Kidney tubule cell (primary cell): ENCODE measurements at places on chromosomes 1 and 21.

GRCh38 chr21:43345046-43345745, 81.7 kb downstream of the SIK1 start:
- DNase-seq: no peak

- DNase-seq: no peak
Measured at GRCh38 chr1:49526672-49527071, 497.1 kb downstream of the AGBL4 start.

DNA sequence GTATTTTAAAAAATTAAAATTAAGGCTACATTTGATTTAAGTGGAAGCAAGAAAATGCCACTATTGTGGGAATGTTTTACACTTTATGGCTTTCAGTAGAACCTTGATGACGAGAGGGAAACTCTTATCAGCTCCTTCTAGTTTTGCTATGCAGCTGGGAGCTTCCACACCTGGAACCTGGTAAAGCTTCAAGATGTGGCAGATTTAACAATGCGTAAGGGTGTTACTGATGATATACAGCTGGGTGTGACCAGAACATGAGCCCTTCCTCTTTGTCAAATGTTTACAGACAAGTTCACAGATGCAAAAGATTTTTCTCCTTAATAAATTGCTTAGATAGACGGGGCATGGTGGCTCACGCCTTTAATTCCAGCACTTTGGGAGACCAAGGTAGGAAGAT, 20.3 kb downstream of the TTC13 start:
- DNase-seq: no peak

- no peak for DNase-seq
Measured at GRCh38 chr1:153778051-153778823, 3.0 kb downstream of the SLC27A3 start.

- peak; percentile 15 for DNase-seq
Measured at GRCh38 chr1:221161571-221162041, 282.4 kb downstream of the HLX start.

DNA sequence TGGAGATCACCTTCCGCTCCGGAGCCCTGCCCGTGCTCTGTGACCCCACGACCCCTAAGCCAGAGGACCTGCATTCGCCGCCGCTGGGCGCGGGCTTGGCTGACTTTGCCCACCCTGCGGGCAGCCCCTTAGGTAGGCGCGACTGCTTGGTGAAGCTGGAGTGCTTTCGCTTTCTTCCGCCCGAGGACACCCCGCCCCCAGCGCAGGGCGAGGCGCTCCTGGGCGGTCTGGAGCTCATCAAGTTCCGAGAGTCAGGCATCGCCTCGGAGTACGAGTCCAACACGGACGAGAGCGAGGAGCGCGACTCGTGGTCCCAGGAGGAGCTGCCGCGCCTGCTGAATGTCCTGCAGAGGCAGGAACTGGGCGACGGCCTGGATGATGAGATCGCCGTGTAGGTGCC, 9.6 kb downstream of the SPATA46 start:
- DNase-seq: no peak

DNA sequence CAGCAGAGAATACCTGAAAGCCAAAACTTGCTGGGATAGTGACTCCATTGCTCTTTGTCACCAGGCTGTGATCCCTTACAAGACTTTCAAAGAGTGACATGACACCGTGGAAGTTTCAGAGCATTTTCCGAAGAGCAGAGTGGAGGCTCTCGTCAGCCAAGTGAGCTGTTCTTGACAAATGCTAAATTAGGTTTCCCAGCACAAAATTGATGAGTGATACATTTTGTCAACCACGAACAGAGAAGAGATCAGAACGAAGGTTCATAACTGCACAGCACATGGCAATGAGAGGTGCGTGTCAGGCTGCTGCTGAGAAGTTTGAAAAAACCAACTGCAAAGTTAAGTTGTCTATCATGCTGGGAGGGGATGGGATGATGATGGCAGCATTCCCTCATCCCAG, 184.4 kb upstream of the C1orf174 start:
- no peak for DNase-seq

DNA sequence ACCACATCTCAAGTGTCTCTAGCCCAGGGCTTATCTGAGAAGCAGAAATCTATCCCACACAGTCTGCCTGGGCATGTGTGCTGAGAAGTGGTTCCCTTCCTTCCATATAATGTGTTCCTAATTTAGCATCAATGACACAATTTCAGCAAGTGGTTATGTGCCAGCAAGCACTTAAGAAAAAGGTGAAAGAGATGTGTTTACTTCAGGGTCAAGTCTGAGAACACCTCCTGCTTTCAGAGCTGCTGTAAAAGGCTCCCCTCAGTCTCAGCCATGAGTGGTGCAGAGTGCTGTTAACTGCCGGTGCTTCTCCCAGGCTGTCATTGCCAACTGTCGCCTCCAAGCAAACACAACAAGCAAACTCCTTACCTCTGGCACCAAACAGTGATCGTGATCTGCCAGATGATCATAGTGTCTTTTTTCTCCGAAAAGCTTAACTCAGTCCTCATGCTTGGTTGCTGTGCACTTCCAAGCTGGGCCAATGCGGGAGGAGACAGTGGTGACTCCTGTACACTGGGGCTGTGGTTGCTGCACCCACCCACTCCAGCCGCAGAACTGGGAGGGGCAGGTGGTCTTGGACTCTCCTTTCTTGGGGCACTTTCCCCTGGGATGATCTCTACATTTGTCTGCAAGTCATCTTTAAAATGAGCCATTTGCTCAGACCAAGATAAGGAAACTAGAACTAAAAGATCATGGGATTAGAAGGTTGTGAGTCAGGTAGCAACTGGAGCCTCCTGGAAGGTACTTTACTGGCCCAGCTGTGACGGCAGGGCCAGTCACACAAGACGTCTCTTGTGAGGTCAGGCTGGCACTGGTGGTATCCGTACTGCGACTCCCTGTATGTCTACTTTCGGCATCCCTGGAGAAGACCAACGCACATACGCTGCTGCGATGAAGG, 32.4 kb downstream of the ATP1A1 start:
- DNase-seq: no peak

DNA sequence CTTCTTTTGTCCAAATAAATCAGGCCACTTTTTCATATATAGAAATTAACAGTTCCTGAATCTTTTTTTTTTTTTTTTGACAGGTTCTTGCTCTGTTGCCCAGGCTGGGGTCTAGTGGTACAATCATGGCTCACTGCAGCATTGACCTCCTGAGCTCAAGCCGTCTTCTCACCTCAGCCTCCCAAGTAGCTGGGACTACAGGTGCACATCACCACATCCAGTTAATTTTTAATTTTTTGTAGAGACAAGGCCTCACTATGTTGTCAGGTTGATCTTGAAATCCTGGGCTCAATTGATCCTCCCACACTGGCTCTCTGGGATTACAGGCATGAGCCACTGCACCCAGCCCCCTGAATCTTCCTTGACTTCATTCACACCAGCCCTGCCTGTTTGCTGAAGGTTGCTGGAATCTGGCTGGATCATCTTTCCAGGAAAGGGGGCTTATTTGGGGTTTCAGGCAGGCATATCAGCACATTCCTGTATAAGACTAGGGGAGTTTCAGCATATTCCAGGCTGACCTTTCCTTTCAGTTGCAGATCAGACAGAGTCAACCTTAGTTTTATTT, 78.2 kb upstream of the ARHGAP29 start:
- peak; percentile 86 for DNase-seq

GRCh38 chr1:215397106-215397505, 170.0 kb upstream of the KCTD3 start:
- DNase-seq: no peak

DNA sequence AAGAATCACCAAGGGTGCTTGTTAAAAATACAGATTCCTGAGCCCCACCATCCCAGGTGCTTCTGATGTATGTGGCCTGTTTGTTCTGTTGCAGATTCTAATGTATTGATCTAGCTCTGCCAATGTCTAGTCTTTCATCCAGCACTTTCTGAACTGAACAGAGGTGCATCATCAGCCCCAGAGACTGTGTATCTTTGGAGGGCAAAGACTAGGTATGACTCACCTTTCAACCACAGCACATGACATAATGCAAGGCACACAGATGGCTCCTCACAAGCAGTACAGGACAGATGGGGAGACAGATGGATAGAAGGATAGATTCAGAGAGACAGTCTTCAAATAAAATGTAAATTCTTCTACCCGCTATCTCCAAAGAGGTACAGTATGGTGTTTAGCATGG, 32.3 kb downstream of the CD58 start:
- peak; percentile 80 for DNase-seq

DNA sequence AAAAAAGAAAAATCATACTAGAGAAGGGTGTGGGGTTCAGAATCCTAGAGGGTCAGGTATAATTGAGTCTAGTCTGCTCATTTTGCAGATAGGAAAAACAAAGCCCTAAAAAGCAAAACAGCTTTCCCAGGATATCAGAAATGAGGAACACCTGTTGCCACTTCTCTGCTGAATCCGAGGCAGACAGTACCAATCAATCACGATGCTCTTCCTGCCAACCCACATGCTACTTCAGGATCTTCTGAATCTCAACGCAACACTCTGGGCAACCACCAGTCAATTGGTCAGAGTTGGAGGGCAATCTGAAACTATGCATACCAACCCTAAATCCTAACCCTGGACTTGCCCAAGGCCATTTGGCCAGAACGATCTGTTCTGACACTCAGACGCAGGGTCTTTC, 128.3 kb downstream of the EPHB2 start:
- DNase-seq: no peak

DNA sequence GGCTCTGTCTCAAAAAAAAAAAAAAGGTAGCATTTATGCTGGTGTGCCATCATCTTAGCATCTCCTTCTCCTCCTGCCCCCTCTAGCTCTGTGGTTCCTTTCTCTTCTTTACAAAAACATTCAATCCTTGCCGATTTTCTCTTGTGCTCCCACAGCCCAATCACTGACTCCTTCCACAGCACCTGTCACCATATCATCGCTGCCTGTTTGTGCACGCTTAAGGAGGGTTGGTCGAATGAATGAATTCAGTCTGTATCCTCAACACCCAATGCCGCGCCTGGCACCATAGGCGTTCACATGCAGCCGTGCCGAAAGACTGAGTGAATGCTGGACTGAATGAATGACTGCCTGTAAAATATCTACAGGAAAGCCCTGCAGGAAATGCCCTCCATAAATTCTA, 7.9 kb downstream of the RNU5D-1 start:
- DNase-seq: no peak

DNA sequence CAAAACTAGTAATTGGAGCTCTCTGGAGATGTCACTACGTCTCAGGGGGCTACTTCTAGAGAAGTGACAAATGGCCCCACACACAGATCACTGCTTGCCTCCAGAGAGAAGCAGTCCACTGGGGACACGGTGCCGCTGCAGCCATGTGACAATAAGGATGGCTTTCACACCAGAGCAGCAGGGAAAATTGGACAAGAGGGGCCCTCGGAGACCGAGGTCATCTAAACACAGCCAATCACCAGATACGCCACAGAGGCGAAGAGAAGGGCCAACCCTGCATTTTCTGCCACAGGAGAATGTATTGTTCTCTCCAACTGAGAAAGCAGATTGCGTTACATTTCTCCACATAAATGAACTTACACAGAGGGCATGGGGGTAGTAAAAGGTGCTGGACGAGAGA, 51.2 kb upstream of the TIAM1 start:
- no peak for DNase-seq

DNA sequence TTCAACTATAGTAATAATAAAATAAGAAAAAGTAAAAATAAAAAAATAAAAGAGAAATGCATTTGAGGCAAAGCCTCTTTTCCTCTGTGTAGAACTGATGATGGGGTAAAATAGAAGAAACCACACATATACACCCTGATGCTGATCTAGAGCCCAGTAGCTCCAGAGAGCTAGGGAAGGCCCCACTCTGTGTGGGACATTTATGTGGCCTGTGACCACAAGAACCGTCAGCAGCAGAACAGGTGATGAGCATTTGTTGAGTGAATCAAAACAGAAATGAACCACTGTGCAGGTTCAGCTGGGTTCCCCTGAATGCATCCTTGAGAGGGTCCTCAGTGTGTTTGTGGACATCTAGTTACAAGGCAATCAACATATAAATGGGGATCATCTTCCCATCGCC, 221.8 kb upstream of the HOOK1 start:
- no peak for DNase-seq

DNA sequence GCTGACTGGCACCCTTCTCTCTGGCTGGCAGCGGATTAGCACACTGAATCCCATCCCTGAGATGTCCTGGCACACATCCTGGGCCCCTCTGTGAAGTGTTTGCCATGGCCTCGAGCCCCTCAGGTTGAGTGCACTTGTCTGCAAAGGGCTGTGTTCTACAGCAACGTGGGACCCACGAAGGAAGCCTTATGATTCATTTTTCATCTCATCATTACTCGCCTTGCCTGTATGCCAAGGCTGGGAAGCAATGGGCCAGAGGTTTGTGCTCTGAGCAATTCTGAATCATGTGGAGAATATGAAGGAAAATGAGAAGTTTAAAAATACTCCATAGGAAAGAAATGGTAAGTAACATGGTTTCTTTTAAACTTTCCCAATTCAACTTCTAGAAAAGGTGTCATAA, 124.8 kb upstream of the LMO4 start:
- peak; percentile 81 for DNase-seq

DNA sequence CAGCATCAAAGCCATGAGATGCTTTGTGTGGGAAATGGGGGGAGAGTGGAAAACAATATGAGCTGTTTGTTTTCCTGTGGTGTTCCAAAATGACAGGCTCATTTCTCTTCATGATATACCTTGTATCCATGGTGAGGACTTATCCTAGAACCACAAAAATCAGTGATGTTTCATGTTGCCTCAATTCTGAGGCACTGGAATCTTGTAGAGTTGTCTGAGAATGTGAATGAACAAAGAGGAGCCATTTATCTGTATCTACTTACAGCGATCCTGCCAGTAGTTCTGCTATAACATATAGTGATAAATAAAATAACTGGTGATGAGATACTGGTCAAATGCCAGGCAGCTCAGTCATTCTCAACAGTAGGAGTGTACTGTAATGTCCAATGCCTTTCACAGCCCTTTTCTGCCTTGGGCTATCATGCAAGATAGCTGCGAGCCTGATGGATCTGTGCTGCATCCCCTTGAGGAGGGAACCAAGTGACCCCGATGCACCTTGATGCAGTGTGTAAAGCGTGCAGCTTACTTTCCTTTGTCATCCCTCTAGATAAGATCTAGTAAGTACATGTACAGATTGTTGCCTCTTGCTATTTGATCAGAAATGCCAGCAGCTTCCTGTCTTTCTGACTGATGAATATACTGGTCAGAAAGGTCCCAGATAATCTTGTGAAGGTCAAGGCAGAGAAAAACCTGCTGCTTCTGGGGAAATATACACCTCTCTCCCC, 52.8 kb downstream of the SLC44A3 start:
- no peak for DNase-seq

GRCh38 chr1:6041432-6042062, 4.1 kb upstream of the KCNAB2 start:
- DNase-seq: peak; percentile 18

DNA sequence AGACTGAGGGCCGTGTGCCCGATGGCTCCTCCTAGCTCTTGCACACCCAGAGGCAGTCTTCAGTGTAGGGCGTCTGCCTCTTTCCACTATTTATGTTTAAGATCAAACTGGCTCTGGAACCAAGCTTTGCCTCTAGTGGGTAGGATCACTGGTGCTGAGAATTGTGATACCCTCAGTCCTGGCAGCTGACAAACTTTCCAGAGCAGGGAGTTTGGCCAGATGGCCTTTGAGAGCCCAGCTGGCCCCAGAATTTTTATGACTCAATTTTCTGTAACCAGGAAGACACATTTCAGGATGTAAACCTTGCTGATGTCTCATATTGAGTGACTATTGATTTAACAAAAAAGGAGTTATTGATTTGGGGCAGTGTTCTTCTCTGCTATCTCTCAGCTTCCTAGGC, 6.7 kb downstream of the COQ8A start:
- DNase-seq: no peak

GRCh38 chr1:26025060-26025459, 3.5 kb downstream of the EXTL1 start:
- DNase-seq: no peak

- DNase-seq: no peak
Measured at GRCh38 chr1:81834268-81834667, 33.5 kb downstream of the ADGRL2 start.
